ENCODE measurements at places on chromosomes 4 and X.

- no peak for DNase-seq
Measured at GRCh38 chr4:102143433-102143832, 201.8 kb downstream of the SLC39A8 start.

- no peak for DNase-seq
Measured at GRCh38 chr4:25970691-25971432, 56.8 kb downstream of the SMIM20 start.

- DNase-seq = no peak
Measured at GRCh38 chrX:8653956-8654355, 78.0 kb downstream of the ANOS1 start.

DNA sequence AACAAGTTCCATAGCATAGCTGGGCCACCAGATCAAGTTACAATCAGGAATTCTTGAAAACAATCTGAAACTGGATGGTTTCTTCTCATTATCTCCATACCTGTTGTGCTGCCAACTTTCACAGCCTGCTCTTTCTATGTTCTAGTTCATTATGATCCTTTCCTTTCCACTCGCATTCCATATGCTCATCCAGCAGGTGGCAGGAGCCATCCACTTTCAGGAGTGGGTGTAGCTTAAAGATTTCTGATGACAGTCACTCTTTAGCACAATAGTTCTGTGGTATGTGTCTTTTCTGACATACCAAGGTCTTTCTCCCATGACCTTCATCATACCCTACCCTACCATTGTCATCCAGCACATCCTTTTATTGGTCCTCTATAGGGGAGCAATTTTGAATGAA lies 46.4 kb downstream of the PAGE2 start:
- DNase-seq = peak; percentile 64

- DNase-seq = no peak
Measured at GRCh38 chrX:69510137-69510715, 6.1 kb downstream of the NALF2 start.

- DNase-seq = no peak
Measured at GRCh38 chrX:16643176-16643575, 6.8 kb upstream of the S100G start.

- no peak for DNase-seq
Measured at GRCh38 chr4:48022192-48022799, 5.7 kb downstream of the NIPAL1 start.

DNA sequence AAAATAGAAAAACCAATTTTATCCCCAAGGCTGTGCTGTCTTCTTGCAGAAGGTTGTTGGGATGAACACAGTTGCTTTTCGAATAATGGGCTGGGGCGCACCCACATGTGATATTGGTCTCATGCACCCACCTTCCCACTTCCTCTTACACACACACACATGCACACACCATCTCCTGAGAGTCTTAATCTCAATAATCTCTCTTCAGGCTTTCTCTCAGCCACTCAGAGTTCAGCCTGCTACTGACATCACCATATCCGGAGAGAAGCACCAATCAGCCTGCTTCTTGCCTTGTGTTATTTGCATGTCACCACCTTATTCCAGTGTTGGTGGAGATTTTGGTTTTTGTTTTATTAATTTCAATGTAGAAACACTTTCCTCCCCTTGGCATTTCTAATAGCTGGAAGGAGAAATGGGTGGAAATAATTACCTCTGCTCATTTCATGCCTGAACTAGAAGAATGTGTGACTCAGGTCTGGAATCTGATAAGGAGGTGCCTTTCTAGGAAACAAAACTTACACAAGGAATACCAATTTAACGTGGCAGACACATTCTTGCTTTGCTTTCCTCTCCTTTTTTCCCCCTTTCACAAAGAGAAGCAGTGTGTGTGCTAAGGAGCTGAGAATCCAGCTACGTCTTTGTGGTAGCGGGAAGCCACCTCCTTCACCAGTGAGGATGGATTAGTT lies 400.2 kb downstream of the MID1IP1 start:
- DNase-seq = peak; percentile 55

DNA sequence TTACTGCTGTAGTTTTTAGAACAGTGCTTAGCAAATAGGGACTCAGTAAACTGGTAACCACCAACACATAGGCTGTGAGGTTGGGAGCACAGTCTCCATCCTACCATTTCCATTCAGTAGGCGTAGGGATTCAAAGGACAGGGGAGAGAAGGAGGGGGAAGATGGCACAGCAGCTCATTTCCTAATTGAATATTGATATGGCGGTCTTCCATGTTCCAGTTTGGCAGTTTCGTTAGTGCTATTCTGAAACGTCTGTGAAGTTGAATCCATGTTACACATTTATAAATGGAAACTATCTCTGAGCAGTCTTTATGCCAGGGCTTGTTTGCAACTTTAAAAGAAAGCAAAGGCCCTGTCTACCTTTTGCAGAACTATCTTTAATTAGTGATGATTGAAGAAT lies 105.5 kb downstream of the PARM1 start:
- no peak for DNase-seq

DNA sequence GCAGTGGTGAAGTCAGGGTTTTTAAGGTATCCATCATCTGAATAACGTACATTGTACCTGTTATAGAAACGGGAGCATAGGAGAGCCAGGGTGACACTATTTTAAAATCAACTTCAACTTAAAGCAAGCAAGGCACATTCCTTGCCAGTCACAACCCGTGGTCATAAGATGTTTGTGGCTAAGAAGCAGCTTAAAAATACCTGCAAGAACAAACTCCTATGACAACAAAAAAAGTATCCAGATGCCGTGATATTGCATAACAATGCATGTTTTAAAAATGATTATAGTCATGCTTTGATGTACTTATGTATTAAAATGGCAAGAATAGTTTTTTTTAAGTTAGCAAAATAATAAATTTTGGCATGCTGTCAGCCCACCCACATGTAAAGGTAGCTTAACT lies 16.5 kb upstream of the SYNPO2 start:
- no peak for DNase-seq

DNA sequence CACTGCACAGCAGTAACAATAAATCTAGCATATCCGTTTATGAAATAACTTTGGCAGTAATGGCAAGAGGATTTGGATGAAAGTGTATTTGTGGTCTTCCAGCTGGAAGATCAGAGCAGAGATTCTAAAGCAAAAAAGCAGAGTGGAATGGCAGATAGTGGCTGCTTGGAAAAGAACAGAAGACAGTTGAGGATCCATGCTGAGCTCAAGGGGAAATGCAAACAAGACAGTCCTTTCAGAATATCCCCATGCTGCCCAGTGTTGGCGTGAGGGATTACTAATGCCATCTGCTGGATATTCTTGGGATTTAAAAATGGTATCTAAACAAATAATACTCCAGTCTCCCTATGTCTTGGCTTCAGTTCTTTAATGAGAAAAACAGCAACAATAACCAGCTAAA lies 629.1 kb upstream of the ATOH1 start:
- DNase-seq = peak; percentile 57

GRCh38 chr4:163554870-163555465 lies 60.5 kb downstream of the TMA16 start:
- DNase-seq = peak; percentile 75

- no peak for DNase-seq
Measured at GRCh38 chrX:54422168-54422567, 18.0 kb upstream of the TSR2 start.

GRCh38 chr4:109969919-109970318 lies 57.2 kb downstream of the EGF start:
- DNase-seq = peak; percentile 75

- no peak for DNase-seq
Measured at GRCh38 chr4:14863418-14864364, 138.6 kb upstream of the CPEB2 start.

- peak; percentile 84 for DNase-seq
Measured at GRCh38 chr4:153345012-153345981, 809 bp downstream of the MND1 start.

GRCh38 chr4:113314426-113314825 lies 265.0 kb downstream of the ANK2 start:
- no peak for DNase-seq

GRCh38 chrX:10213716-10214115 lies 56.9 kb downstream of the CLCN4 start:
- no peak for DNase-seq

DNA sequence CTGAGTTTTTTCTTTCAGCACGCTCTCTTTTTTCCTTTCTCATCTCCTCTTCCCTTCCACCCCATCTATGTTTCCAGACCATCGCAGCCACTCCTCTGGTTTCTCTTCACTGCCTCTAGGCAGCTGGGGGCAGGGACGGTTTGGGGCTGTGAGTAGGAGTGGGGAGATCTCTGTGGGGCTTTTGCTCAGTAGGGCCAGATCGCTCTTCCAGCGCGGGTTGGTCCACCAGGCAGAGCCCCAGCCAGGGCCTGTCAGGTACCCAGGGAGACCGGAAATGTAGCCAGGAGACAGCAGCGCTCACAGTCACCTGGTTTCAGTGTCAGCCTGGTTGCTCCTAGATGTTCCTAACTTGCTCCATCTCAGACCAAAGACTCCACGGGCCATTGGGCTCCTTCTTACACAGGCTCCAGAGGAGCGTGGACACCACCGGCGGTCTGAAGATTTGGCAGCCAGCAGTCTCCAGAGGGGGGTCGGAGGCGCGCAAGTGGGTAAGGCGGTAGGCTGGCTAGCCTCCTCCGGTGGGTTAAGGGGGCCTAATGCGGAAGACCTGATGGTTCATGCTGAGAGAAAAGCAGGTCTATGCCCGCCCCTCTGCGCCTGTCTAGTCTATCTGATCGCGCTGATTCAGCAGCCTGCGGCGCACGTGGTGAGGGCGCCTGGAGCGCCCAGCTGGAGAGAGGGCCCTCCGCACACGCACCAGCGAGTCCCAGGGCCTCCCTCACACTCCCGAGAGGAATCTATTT lies 1.8 kb downstream of the FGF5 start:
- DNase-seq = peak; percentile 35

GRCh38 chrX:46326161-46326560 lies 219.1 kb downstream of the ZNF674 start:
- peak; percentile 2 for DNase-seq

GRCh38 chrX:119502727-119503483 lies 34.7 kb downstream of the SLC25A5 start:
- no peak for DNase-seq

DNA sequence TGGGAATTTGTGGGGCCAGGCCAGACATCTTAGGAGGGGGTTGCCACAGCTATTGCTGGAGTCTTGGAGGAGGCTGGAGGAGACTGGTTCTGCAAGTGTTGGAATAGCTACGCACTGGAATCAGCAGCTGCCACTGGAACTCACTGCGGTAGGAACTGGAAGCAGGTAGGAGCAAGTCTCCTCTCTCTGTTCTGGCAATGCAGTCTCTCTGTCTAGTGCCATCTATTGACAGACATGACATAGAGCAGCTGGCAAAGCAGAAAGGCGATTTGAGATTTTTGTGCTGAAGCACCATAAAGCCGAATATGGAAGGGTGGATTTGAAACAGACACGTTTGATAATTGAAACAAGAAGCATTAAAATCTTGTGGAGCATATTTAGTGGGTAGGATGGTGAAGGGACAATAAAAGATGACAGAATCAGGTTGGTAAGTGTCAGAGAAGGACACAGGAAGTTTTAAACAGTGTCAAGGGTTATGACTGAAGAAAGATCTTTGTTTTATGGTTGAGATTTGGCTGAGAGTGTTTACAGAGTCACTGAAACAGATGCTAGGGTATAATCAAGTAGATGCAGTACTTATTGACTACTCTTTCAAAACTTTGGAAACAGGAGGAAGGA lies 23.5 kb upstream of the SYNPO2 start:
- DNase-seq = peak; percentile 69

DNA sequence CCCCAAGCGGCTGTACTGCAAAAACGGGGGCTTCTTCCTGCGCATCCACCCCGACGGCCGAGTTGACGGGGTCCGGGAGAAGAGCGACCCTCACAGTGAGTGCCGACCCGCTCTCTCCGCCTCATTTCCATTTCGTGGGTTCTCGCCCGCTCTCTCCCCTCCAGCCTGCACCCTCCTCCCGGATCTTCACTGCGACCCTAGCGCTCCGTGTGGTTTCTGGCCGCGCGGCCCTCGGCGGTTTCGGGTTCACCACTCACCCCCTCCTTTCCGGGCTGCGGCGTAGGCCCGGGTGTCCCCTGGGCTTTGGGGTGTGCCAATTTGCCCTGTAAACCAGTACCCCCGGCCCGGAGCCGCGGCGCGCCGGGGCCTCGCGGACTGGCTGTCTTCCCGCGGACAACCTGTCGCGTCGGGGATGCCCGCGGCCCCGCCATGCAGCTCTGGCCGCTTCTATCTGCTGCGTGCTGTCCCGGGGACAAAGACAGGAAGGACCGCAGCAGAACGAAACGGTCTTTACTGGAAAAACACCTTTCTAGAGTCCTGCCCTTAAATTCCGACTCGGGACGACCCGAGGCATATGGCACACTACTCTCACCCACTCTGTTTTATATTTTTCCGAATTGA lies 737 bp downstream of the FGF2 start:
- peak; percentile 38 for DNase-seq

DNA sequence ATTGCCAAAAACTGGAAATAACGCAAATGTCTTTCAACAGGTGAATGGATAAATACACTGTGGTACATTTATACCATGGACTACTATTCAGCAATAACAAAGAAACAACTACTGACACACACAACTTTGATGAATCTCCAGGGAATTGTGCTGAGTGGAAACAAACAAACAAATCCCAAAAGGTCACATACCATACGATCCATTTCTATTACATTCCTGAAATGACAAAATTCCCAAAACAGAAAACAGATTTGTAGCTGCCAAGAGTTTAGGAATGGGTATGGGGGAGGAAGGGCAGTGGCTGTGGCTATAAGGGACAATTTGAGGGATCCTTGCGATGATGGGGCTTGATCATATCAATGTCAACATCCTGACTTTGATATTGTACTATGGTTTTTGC lies 2.5 kb downstream of the ZNF182 start:
- DNase-seq = no peak

DNA sequence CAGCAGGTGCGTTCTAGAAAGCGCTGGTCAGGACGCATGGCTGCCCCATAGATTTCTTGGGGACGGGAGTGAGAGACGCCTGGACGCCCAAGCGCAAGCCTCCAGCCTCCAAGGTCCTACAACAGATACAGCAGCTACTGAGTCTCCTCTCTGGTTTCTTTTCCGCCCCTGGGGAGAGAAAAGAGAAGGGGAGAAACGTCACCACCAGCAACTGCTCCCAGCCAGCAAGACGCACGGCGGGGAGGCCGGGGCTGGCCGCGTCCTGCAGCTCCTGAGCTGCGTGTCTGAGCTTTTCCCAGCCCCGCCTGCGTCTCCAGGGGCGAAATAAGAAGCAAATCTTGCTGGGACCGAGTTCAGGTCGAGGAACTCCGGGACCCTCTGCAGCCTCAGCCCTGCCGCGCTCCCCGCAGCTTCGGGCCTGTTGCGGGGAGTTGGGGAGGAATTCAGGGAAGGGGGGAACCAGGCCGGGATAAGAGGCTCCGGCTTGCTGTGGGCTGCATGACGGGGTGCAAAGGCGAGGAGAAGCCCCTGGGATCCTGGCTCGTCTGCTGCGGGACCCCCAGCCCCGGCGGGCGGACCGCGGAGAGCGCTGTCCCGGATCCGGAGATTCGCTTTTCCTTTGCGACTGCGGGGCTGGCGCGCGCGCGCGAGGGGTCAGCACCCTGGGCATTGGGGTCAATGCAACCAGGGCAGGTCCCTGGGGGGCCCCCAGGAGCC lies 6.8 kb upstream of the SHOX start:
- DNase-seq = peak; percentile 40

DNA sequence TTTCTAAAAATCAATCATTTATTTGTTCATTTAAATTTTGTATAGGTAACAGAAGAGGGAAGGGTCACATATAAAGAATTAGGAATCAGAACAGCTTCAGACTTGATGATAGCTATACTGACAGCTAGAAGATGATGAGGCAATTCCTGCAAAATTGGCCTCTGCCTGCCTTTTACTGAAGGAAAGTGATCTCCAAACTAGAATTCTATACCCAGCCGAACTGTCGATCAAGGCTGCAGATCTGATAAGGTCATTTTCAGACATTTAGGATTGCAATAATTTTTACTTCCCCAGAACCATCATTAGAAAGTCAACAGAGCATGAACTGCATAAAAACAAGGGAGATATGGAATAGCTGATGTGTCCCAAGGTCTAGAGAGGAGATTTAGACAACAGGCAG lies 66.3 kb downstream of the HTRA3 start:
- DNase-seq = no peak
